ENCODE measurements at places on chromosomes 4 and X.
A peak's percentile ranks its signal among the peaks of the same experiment; 100 is the strongest.

- no peak for DNase-seq
These were observed 121.8 kb upstream of the STOX2 start for GRCh38 chr4:183783306-183783705.

DNA sequence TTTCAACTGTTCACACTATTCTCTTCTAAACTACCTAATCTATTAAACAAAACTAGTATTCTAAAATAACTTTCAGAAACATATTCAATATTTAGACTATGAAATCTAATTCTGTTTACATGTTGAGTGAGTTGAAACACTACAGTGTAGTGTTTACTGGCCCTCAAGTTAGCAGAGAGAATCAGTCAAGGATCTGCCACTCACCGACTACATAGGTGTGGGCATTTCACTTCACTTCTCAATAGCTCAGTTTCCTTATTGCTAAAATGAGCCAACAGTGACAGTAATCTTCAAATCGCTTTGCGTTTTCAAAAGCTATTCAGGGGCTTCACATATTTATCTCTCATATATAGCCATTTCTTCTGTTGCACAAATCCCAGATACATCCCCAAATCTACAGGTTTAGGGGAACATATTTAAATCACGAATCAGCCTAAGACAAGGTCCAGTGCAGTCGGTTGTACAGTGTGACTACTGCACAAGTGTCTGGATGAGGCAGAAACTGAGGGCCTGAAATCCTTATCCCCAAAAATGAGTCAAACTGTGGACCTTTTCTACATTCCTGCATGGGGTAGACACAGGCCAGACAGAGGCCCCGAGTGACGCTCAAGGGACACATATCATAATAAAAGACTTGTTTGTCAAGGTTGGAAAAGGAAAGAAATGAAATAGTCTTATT, 129.8 kb downstream of the PPP3CA start:
- no peak for DNase-seq

DNA sequence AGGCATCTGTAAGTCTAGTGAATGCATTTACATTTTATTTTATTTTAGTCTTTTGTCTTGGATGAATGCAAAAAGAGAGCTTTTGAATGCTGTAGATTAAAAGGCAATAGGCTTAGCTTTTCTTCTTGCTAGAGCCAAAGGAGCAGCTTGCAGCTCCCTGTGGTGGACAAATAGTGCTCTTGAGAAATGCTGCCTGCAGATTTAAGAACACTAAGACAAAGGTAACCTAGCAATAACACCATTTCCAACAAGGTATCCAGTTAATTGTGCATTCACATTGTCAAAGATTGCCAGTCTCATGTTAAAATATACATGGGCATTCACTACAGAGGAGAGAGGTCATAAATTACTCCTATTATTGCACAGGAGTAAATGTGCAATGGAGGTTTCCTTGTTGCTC, 859.2 kb upstream of the PRKX start:
- no peak for DNase-seq

GRCh38 chr4:142544594-142544993, 301.5 kb downstream of the INPP4B start:
- DNase-seq = no peak

DNA sequence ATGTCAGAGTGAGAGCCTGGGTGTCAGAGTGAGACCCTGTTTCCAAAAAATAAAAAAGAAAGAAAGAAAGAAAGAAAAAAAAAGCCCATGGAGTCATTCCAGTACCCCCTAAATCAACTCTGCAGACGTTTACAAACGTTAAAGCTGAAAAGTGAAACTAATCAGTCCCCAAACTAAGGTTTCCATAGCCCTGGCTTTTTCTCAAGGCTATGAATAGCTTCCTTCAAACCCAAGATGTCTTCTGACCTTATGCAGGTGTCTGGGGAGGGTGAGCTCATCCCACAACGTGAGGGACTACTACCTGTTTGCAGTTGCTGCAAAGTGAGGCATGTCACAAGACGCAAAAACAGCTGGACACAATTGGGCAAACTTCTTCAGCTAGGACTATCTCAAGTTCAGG, 144.0 kb downstream of the SH3KBP1 start:
- no peak for DNase-seq

DNA sequence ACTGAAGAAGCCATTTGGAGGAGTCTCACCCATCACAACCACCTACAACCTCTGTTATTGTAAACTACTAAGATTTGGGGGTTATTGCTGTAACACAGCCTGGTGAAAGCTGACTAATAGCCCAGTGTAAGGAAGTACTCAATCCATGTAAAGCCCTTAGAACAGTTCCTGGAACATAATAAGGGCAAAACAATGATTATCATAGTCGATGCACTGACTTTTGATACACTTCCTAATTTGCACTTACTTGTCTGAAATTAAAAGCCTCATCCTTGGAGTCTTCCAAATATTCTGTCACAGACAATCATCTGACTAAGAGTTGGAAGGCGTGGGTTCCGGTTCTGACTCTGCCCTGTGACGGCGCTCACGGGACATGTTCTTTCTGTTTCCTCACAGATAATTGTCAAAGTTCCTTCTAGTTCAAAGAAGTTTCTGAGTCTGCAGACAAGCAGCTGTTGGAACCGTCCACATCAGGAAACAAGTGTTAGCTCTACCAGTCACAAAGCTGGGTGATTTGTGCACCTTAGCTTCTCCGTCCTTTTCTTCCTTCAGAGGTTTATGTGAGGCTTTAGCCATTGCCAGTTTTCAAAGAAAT, 33.4 kb upstream of the RASGEF1B start:
- DNase-seq = no peak

GRCh38 chrX:40093586-40093985, 4.2 kb downstream of the BCOR start:
- DNase-seq = no peak

- DNase-seq = no peak
These were observed 3.4 kb downstream of the CD38 start for GRCh38 chr4:15781427-15782095.

DNA sequence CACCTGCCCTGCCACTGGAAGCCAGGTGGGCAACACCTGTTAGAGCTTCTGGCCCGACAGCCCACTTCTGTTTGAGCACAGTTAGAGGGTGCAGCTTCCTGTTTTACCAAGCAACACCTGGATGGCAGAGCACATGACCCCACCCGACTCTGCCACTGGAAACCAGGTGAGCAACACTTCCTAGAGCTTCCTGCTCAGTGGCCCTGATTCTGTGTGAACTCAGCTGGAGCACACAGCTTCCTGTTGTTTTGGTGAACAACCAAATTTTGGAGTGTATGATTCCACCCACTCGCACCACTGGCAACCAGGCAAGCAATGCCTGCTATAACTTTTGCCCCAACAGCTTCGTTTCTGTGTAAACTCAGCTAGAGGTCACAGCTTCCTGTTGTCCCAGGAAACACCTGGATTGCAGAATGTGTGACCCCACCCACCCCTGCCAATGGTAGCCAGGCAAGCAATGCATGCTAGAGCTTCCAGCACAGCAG, 163.8 kb upstream of the KLF8 start:
- no peak for DNase-seq

- DNase-seq = no peak
These were observed 168.3 kb downstream of the AREG start for GRCh38 chr4:74613266-74613665.

GRCh38 chr4:42329421-42329820, 67.9 kb upstream of the SHISA3 start:
- no peak for DNase-seq

DNA sequence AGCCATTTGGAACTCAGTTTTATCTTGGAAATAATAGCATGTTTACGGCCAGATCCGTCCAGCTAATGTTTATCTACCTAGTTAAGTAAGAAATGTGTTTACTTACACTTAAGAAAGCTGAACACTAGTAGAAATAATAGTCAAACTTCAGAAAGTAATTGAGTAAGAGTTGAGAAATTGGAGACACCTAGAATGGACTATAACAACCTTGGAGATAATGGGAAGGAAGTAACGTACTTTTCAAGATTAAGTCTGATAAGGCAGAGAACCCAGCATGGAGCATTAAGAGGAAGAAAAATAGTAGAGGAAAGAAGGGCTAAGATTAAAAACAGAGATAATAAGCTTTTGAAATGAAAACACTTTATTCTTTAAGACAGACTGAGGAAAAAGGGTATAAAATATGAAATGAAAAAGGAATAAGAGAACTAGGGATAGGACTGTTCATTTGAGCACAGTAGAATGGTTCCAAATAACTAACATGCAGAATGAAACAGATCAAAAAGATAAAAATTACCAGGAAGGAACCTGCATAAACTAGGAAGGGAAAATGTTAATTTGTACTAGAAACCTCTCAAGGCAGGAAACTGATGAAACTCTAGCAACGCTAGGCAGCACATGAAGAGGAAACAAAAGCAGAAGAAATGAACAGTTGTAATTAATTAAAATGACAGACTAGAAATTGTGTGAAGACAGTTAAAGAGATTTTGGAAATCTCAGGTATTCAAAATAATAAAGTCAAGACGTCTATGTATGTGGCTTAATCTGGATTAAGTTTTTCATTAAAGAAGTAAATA, 71.7 kb downstream of the FBXW7 start:
- DNase-seq = no peak

DNA sequence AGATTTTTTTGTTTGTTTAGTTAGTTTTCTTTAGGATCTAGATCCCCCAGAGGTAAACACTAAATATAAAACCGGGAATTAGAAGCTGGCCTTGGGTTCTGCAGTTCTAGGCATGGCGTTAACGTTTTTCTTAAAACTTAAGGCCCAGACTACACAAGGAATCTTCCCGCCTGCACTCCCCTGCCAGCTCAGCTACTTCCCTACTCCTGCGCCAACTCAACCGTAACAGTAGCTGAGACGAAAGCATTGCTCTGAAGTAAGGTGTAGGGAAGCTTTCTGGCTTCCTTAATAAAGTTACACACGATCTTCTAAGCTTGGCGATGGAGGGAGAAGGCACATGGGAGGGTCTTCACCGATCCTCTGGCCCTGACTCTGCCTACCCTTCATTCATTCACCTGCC, 37.1 kb downstream of the CPE start:
- DNase-seq = no peak

GRCh38 chr4:887034-887763, 44.9 kb downstream of the GAK start:
- DNase-seq = no peak

DNA sequence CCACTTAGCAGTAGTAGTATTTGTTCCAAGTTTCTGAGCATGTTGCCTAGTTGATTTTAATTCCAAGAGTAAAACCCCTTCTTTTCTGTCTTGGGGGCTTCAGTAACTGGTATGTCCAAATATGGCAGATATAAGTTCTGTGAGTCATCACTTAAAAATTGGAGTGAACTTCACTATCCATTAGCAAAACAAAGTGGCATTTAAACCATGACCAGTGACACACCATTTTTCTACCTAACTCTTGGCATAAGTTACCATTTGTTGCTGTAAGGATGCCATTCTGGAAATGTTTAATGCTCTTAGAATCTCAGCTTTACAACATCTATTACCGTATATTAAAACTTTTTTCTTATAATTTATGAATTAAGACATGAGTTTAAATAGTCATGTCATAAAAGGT, 102.0 kb downstream of the CBR4 start:
- no peak for DNase-seq

- DNase-seq = no peak
These were observed 53.9 kb upstream of the TET2 start for GRCh38 chr4:105092768-105093167.

DNA sequence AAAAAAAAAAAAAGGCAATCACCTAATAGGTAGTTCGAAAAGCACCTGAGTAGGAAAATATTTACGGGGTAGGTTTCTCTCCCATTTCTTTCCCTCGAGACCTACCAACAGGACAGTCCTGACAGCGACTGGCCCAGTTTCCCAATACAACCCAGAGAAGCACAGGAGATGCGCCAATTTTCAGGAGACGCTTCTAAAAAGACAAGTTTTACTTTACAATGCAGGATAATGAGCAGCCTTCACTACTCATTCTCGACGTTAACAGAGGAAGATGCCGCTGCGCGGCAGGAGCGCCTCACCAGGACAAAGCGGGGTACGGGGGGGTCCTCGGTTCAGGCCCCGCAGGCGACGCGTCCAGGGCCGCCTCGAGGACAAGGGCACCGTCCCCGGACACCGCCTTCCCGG, 708 bp downstream of the BCLAF3 start:
- DNase-seq = no peak

- DNase-seq = no peak
These were observed 12.7 kb upstream of the GTPBP6 start for GRCh38 chrX:331151-331824.

DNA sequence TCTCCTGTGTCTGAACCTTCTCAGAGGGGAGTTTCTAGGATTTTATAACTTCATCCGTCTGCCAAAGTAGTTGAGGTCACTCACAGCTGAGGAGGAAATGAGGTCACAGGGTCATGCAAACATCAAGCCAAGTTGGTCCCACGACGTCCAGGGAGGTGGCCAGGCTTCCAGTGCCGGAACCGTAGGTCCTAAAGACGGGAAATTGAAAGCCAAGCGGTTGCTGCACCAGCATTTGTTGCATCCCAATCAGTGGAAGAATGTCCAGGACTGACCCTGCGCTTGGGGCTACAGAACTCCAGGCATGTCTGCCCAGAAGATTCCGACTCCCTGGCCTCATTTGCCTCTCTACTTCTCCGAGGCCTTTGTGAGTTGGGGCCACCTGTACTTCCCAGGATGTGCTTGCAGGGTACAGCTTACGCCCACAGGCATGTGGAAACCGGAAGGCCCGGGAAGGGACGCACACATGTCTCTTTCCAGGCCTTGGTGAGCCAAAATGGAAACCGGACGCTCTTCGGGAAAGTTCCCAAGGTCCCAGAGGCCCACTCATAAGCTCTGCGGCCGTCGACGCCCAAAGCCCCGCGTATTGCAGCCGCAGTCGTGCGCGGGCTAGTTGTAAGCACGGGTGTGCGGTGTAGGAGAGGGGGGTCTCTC, 9.3 kb downstream of the PRDM8 start:
- no peak for DNase-seq

DNA sequence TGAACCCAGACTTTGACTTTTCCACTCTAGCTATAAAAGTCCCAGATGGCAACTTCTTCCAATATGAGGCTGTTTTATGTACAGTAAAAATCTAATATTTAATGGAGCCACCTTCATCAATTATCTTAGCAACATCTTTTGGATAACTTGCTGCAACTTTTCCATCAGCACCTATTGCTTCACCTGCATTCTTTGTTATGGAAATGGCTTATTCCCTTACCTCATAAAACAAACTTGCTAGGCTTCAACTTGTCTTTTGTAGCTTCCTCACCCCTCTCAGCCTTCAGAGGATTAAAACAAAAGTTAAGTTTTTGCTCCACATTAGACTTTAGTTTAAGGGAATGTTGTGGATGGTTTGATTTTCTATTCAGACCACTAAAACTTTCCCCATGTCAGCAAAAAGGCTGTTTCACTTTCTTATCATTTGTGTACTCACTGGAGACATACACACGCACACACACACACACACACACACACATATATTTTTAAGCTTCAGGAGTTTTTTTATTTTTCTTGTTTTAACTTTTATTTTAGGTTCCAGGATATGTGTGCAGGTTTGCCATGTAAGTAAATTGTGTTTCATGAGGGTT, 1296.1 kb upstream of the PABPC4L start:
- no peak for DNase-seq

DNA sequence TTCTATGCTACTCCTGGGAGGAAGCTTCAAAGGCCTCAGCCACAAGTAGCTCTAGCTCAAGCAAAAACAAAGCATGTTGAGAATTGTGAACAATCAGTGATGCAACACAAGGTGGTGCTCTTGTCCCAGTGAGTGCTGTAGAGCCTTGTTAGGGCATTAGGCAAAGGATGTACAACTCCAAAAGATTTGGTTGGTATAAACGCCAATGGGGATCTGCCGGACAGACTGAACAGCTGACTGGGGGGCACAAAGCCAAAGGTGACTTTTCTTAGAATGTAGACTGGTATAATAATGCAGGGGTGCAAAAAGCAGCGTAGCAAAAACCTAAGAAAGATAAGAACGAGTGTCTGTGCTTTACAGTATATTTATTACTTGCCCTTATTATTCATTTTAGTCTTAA, 62.6 kb upstream of the ALB start:
- DNase-seq = peak; percentile 89

Measured in NCI-H510A treated with DMSO at 0.1 percent for 48 hours (cell line).